Activated T-helper 1 cell treated with anti-CD3 and anti-CD28 coated beads, Interleukin-2, amount 50 U/mL, for 16 hours (primary cell): ENCODE measurements at places on chromosomes 7 and 10.

DNA sequence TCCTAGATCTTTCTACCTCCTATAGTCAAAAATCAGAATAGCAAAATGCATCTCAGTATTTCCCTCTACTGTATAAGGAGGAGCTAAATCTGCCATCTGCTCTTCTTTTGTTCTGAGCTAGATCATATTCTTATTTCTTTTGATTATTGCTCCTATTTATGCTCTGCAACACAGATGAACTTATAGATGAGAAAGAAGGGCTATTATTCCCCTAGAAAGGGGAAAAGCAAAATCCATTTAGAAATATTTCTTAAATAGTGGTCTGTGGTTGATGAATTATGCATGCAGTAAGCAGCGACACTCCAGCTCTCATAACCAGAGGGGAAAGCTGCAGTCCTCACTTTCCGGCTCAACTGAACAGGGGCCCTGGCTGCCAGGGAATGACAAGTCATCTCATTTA, 207.3 kb upstream of the SORCS1 start:
- DNase-seq = no peak

- no peak for DNase-seq
Observed at GRCh38 chr10:112957640-112958092, 7.6 kb downstream of the TCF7L2 start.

- DNase-seq = peak; percentile 48
Observed at GRCh38 chr7:65722361-65722792, 150.5 kb upstream of the VKORC1L1 start.

GRCh38 chr10:94315024-94315451, 47.7 kb downstream of the NOC3L start:
- DNase-seq = no peak
